Hypothalamus (tissue), 51 donors: ENCODE measurements at places on chromosomes 2 and 18.

GRCh38 chr18:75317703-75318102 lies 107.1 kb downstream of the TSHZ1 start:
- DNase-seq, result no peak

GRCh38 chr2:229650059-229650458 lies 64.3 kb downstream of the DNER start:
- DNase-seq, result no peak

DNA sequence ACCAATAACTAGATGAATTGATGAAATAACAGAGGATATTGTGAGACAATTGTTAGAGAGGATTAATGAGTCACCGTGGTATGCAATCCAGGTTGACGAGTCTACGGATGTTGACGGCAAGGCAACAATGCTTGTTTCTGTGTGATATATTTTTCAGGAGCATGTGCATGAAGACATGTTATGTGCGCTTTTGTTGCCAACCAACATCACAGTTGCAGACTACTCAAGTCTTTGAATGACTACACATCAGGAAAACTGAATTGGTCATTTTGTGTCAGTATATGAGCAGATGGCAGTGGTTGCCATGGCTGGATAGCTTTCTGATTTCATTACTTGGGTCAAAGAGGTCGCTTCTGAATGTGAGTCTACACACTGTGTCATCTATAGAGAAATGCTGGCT lies 96.8 kb upstream of the CRACDL start:
- no peak for DNase-seq

- no peak for DNase-seq
Observed at GRCh38 chr18:50142441-50143120, 52.4 kb downstream of the MYO5B start.

GRCh38 chr2:207073801-207074678 lies 91.7 kb downstream of the KLF7 start:
- DNase-seq, result no peak

GRCh38 chr18:79458131-79458838 lies 62.6 kb downstream of the NFATC1 start:
- DNase-seq, result no peak

- no peak for DNase-seq
Observed at GRCh38 chr2:163527381-163527780, 208.4 kb downstream of the FIGN start.

GRCh38 chr2:28951910-28952835 lies 28.9 kb upstream of the TOGARAM2 start:
- no peak for DNase-seq

- DNase-seq, result no peak
Observed at GRCh38 chr2:43110442-43110871, 115.9 kb downstream of the ZFP36L2 start.

GRCh38 chr2:75268112-75268511 lies 68.8 kb upstream of the TACR1 start:
- no peak for DNase-seq

GRCh38 chr2:170038734-170039133 lies 139.2 kb upstream of the MYO3B start:
- DNase-seq, result no peak

GRCh38 chr18:73777356-73778031 lies 370.1 kb downstream of the FBXO15 start:
- no peak for DNase-seq

DNA sequence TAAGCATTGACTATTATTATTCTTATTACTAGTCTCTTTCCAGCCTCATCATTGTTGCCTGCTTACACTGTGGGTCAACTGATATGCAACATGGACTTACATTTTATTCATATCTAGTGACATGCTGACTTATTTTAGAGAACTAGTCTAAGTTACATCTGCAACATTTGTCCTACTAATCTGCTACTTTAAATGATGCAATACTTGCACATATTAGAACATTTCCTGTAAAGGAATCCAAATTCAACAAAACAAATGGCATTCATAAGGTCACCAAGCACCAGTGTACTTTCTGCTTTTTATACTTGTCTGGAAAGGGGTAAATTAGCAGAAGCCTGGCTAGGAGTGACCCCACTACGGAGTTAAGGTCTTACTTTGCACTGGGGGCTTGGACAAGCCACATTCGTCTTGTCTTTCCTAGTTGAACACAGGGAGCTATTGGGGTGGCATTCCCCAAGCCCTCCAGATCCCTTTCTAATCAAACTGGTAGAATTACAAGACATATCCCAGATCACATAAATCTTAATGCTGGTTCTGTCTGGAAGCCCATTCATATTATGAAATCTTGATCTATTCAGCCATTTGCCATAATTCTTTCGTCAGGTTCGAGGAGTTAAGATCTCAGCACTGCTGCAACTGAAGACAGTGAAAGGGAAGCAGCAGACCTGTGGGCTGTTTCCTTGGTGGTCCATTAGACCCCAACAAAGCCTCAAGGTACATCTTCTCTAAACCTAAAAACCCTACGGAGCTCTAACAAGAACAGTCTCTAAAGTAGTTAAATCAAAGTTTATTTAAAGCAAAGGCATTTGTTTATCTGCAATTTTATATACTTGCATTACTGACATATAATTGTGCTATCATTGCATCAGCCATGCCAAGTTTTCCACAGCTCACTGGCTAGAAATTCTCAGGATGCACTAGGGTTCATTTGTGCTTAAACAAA lies 49.9 kb upstream of the RTN4 start:
- DNase-seq, result no peak

GRCh38 chr18:79579807-79580497 lies 99.7 kb upstream of the CTDP1 start:
- DNase-seq, result no peak
